ENCODE measurements at places on chromosomes 6 and 20. TPM values are rescaled to one million over a fixed set of nuclear protein-coding genes. Genes with fewer than 3 reads are reported as not detected.

Gene SIRPB1
- total RNA-seq: 0.58 TPM

Gene THBD
- total RNA-seq: 50.5 TPM

- DNase-seq: no peak
Measured at GRCh38 chr6:139175389-139175948, 40.6 kb downstream of the HECA start.

DNA sequence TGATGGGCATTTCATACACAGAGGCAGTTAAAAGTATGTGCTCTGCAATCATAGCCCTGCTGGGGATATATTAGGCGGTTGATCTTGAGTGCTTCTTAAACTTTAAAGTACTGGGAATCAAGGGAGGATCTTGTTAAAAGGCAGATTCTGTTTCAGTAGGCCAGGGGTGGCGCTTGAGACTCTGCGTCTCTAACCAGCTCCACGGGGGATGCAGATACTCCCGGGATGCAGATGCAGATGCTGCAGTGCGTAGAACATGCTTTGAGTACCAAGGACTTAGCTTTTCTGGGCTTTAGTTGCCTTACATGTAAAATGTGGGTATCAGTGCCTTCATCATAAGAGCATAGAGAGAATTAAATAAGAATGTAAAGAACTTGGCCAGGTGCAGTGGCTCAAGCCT, 44.4 kb upstream of the ENPP5 start:
- no peak for DNase-seq

- DNase-seq: peak; percentile 24
Measured at GRCh38 chr6:26104457-26105108, 17.4 kb downstream of the HFE start.

- no peak for DNase-seq
Measured at GRCh38 chr6:104046426-104046825, 813.3 kb downstream of the HACE1 start.

Data from left cardiac atrium (tissue), 4 donors.